ENCODE measurements at places on chromosomes 5 and 9.

GRCh38 chr9:82109626-82110025 is 121.1 kb downstream of the SPATA31D1 start:
- DNase-seq, result no peak

- DNase-seq, result no peak
Measured at GRCh38 chr5:69074664-69075521, 18.9 kb upstream of the SLC30A5 start.

DNA sequence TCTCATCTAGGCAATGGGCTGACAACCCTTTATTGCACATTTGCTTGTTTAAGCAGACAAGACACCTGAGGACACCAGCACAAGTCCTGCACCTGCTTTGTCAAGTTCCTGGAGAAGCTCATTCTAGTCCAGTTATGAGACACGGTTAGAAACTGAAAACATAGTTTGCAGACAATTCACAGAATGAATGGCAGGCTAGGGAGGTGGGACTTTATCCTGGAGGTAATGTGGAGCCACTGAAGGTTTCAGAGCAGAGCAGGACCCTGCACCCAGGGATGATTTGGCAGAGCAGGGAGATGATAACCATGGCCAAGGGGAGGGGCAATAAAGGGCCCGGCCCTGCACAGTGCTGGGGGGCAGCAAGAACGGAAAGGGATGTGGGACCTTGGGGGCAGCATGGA is 50.7 kb upstream of the SLC25A51 start:
- peak; percentile 31 for DNase-seq

DNA sequence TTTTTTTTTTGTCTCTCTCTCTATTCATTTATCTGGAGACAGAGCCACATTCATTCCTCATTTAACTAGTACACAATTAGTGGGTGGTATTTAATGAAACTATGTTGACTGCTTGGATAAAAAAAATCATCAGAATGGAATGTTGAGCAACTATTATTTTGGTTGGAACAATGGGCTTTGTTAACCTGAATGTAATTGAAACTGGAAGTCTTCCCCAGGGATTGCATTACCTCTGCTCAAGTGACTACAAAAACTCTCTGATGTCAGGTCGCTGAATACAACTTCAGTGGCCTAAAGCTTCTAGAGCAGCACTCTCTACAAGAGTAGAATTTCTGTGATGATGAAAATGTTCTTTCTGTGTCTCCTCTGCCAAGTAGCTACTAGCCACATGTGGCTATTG is 295.8 kb downstream of the DEPDC1B start:
- no peak for DNase-seq

GRCh38 chr9:131700765-131701435 is 39.0 kb downstream of the RAPGEF1 start:
- DNase-seq, result no peak

DNA sequence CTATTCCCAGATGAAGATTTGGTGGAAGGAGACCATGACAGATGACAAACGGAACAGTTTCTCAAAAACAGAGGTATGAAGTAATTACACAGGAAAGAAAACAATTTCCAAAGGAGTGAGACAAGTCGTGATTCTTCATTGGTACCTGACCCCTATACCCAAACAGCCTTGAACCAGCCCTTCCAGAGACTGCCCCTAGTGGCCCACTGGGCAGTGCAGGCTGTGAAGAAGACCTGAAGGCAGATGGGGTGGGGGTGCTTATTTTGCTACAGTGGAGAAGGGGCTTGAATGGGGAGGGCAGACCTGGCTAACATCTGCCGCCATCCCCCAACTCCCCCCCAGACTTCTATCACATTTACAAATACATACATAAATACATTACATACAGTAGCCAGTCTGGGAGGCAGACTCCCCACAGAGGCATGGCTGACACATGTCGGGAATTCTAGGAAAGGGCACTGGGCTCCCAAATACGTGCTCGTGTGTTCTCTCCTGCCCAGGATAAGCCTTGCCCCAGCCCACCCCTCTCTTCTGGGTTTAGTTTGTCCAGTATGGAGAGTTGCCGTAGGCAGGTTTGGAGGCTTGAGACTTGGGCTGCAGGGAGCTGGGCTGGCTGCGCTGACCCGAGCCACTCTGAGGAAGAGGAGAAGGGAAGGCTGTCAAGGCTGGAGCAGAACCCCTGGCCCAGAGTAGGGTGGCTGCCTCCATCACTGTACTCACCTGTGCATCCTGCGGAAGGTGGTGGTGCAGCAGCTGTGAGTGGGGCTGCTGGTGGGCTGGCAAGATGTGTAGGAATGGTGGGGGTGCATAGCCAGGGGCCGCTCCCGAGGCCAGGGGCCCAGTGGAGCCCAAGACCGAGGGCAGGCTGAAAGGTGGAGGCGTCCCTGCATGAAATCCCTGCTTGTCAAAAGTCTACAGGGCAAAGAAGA is 105.3 kb downstream of the UBE2R2 start:
- DNase-seq, result no peak
